ENCODE measurements at places on chromosomes 5 and 9.

DNA sequence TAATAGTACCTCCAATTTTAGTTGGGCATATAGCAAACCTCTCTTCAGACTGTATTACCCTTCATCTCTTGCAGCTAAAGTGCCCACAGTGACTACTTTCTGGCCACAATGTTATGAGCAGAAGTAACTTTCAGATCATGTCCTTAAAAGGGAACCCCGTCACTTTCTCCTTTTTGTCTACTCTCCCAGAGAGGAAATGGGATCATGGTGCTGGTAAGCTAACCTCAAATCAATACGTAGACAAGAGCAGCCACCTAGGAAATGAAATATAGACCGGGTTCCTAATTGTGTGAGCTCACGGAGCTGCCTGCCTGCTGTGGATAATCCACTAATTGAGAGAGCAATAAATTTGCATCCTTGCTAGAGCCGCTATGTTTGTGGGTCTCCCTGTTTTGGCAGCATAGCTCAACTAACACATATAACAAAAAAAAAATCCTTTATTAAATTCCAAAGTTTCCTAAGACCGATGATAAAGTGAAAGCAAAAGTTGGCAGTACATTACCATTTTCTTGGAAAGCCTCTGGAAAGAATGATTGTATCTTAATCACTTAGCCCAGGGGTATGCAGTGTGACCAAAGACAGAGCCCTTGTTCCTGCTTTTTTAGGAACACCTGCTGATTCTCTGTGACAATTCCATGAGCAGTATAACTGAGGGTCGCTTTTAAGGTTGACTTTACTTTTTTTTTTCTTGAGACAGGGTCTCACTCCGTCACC is 5.6 kb upstream of the IL7R start:
- DNase-seq, result no peak

- no peak for DNase-seq
Observed at GRCh38 chr5:79518718-79519117, 4.8 kb upstream of the HOMER1 start.

DNA sequence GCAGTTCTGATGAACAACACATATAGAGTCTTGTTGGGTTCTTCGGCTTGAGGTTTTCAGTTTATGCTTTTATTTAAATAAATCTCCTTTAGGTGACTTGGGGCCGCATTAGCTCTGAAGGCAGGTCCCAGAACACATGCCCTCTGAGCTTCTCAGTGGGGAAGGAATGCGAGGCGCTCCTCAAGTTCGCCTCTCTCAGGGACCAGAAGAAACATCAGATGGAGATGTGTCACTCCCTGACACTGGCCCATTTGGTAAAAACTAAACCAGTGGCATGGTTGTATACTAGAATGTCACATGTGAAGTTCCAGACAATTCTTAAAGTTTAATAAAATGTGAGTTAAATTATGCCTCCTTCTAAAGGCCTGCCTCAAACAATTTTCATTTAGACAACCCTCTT is 1.9 kb downstream of the MACROH2A1 start:
- DNase-seq, result no peak

GRCh38 chr5:149294872-149295829 is 23.5 kb downstream of the AFAP1L1 start:
- DNase-seq, result no peak

- peak; percentile 74 for DNase-seq
Observed at GRCh38 chr9:101738566-101739183, at the start of gene GRIN3A. Gene GRIN3A (minus strand): TSS chr9:101738647. CDS start chr9:101737979, 668 bp downstream.

- DNase-seq, result no peak
Observed at GRCh38 chr5:53469946-53470687, 10.3 kb upstream of the FST start.
